Spinal cord (tissue), 10 donors: ENCODE measurements at places on chromosomes 5 and 9. TPM values are rescaled to one million over a fixed set of nuclear protein-coding genes. Genes with fewer than 3 reads are reported as not detected.
A peak's percentile ranks its signal among the peaks of the same experiment; 100 is the strongest.

GRCh38 chr5:149855366-149855765 is 89.2 kb downstream of the PDE6A start:
- H3K27me3 ChIP-seq, result no peaks in the 10 kb centered on the region
- peaks cover 3% of the 10 kb centered on the region for H3K4me1 ChIP-seq
- H3K4me3 ChIP-seq, result no peak overlapping the region

DNA sequence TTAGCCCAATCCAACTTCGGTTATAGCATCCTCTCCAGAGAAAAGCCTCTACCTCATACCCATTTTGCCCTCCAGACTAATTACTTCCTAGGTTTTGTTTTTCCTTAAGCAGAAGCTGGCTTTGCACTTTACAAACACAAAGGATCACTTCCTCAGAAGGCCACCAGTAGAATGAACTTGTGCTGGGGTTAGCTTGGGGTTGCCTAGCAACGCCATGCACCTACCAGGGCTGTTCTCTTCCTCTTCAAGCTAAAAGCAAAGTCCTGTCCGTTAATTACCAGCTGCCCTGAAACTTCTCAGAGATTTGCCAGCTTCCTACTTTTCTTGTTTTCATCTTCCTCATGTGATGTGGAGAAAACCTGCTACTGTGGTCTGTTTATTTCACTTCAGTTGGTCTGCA is 132.0 kb upstream of the WWC1 start:
- H3K4me1 ChIP-seq, result peaks cover 20% of the 10 kb centered on the region
- peak; percentile 54 for DNase-seq
- H3K4me3 ChIP-seq, result no peak overlapping the region
- H3K27ac ChIP-seq, result no peak overlapping the region
- no peaks in the 10 kb centered on the region for H3K27me3 ChIP-seq
- peaks cover 3% of the 10 kb centered on the region for H3K36me3 ChIP-seq

DNA sequence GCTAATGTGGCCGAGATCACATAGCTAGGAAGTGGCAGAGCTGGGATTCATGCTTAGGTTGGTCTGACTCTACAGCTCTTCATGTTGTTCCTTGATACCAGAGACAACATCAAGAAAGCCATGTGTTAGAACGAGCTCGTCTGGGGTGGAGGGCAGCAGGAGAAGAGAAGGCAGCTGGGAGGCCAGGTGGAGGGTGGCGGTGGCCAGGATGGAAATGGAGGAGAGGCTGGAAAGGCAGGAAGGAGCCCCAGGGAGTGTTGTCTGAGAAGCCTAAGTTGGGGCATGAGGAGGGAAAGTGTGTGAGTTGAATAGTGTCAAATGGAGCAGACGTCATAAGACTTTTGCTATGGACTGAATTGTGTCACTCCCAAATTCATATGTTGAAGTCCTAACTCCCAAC is 315.3 kb downstream of the GADD45G start:
- H3K27ac ChIP-seq, result no peak overlapping the region
- no peak overlapping the region for H3K4me3 ChIP-seq
- peaks cover 16% of the 10 kb centered on the region for H3K4me1 ChIP-seq
- no peaks in the 10 kb centered on the region for H3K27me3 ChIP-seq

GRCh38 chr5:36739751-36740221 is 133.4 kb downstream of the SLC1A3 start:
- no peak for DNase-seq
- H3K36me3 ChIP-seq, result no peaks in the 10 kb centered on the region

DNA sequence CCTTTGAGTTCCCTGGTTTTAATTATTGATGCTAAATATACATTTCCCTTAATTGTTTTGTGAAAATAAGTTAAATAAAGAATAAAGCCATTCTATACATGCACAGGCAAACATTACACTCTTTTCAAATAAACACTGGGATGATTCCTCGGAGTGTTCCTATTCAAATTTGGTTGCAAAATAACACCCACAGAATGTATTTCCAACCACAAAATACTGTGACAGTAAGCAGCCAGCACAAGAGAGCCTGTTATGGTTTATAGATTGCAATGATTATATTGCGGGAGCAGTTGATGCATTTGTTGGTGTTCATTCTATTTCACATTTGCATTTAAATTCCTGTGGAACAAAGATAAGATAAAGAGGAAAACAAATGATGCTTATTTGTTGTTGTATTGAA is 632.6 kb upstream of the WWC1 start:
- DNase-seq, result no peak
- no peak overlapping the region for H3K4me3 ChIP-seq
- H3K4me1 ChIP-seq, result no peaks in the 10 kb centered on the region
- H3K36me3 ChIP-seq, result no peaks in the 10 kb centered on the region
- no peak overlapping the region for H3K27ac ChIP-seq

DNA sequence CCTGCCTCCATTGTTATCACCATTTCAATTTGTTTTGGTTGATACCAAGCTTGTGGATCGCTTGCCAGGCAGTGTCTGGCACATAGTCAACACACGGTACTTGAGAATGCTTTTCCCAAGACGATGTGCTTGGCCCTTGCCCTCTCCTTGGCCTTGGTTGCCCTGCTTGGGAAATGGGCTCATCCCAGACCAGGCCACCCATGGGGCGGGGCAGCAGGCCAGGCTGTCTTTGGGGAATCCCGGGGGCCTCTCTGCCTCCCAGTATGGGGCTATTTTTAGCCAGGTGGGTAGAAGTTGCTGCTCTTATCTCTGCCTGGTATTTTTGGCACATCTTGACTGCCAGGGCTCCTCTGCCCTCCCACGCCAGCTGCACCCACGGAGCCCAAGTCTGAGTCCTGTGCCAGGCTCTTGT is 49.9 kb downstream of the LMX1B start:
- no peak overlapping the region for H3K27ac ChIP-seq
- DNase-seq, result no peak
- H3K36me3 ChIP-seq, result peaks cover 11% of the 10 kb centered on the region
- peaks cover 60% of the 10 kb centered on the region for H3K4me1 ChIP-seq

GRCh38 chr5:42894057-42894456 is 82.4 kb upstream of the SELENOP start:
- H3K27ac ChIP-seq, result no peak overlapping the region
- H3K36me3 ChIP-seq, result no peaks in the 10 kb centered on the region
- peaks cover 4% of the 10 kb centered on the region for H3K4me1 ChIP-seq
- no peak for DNase-seq
- no peak overlapping the region for H3K4me3 ChIP-seq

The SCGB3A2 gene
- total RNA-seq, result not detected

GRCh38 chr9:71895117-71895516 is 15.9 kb downstream of the ABHD17B start:
- H3K4me1 ChIP-seq, result no peaks in the 10 kb centered on the region
- no peak for DNase-seq
- H3K36me3 ChIP-seq, result no peaks in the 10 kb centered on the region
- H3K27ac ChIP-seq, result no peak overlapping the region
- no peak overlapping the region for H3K4me3 ChIP-seq

The DAPK1 gene
- 77.1 TPM for total RNA-seq

The PRLR gene
- 5.3 TPM for total RNA-seq

- no peak for DNase-seq
- H3K27me3 ChIP-seq, result no peaks in the 10 kb centered on the region
- no peaks in the 10 kb centered on the region for H3K36me3 ChIP-seq
- no peaks in the 10 kb centered on the region for H3K4me1 ChIP-seq
- no peak overlapping the region for H3K27ac ChIP-seq
- H3K4me3 ChIP-seq, result no peak overlapping the region
Measured at GRCh38 chr5:63050916-63051315, 472.3 kb downstream of the LRRC70 start.

DNA sequence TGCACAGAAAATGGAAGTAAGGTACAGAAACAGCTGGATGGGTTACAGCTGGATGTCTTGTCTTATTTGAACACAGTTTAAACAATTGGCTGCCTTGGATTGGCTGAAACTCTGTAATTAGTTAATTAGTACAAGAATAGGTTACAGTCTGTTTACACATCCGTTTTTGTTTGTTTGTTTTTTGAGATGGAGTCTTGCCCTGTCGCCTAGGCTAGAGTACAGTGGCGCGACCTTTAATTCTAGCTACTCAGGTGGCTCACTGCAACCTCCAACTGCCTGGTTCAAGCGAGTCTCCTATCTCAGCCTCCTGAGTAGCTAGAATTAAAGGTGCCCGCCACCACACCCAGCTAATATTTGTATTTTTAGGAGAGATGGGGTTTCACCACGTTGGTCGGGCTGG is 368.7 kb upstream of the KLF4 start:
- H3K27me3 ChIP-seq, result no peaks in the 10 kb centered on the region
- H3K4me3 ChIP-seq, result no peak overlapping the region
- H3K27ac ChIP-seq, result no peak overlapping the region
- no peaks in the 10 kb centered on the region for H3K36me3 ChIP-seq
- no peaks in the 10 kb centered on the region for H3K4me1 ChIP-seq

GRCh38 chr9:121686930-121687541 is 35.6 kb downstream of the DAB2IP start:
- peaks cover 10% of the 10 kb centered on the region for H3K36me3 ChIP-seq
- H3K27me3 ChIP-seq, result no peaks in the 10 kb centered on the region
- DNase-seq, result peak; percentile 82
- H3K27ac ChIP-seq, result no peak overlapping the region
- H3K4me3 ChIP-seq, result no peak overlapping the region

The SAXO1 gene
- 0.17 TPM for total RNA-seq

DNA sequence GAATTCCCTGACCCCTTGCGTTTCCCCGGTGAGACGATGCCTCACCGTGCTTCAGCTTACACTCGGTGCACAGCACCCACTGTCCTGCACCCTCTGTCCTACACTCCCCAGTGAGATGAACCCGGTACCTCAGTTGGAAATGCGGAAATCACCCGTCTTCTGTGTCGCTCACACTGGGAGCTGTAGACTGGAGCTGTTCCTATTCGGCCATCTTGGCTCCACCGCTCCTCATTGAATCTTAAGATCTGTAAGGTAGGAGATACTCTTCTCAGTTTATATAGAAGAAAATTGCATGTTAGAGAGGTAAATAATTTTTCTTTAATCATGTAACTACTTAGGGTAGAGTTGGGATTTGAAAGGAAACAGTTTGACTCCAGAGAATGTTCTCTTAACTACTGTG is 62.2 kb downstream of the DMRTA1 start:
- H3K27ac ChIP-seq, result no peak overlapping the region
- no peaks in the 10 kb centered on the region for H3K27me3 ChIP-seq
- no peaks in the 10 kb centered on the region for H3K36me3 ChIP-seq

GRCh38 chr5:149639737-149640136 is 58.4 kb downstream of the ARHGEF37 start:
- no peaks in the 10 kb centered on the region for H3K27me3 ChIP-seq
- H3K4me1 ChIP-seq, result no peaks in the 10 kb centered on the region
- H3K27ac ChIP-seq, result no peak overlapping the region
- no peak overlapping the region for H3K4me3 ChIP-seq
- no peaks in the 10 kb centered on the region for H3K36me3 ChIP-seq

GRCh38 chr9:73011956-73012355 is 59.1 kb upstream of the ALDH1A1 start:
- no peak overlapping the region for H3K27ac ChIP-seq
- no peaks in the 10 kb centered on the region for H3K27me3 ChIP-seq
- no peak overlapping the region for H3K4me3 ChIP-seq
- no peak for DNase-seq
- H3K36me3 ChIP-seq, result no peaks in the 10 kb centered on the region

The TMEM174 gene
- not detected for total RNA-seq

The NUDT12 gene
- total RNA-seq, result 25.7 TPM

The MSMP gene
- 0.77 TPM for total RNA-seq
